ENCODE measurements at places on chromosomes 2 and 18.

DNA sequence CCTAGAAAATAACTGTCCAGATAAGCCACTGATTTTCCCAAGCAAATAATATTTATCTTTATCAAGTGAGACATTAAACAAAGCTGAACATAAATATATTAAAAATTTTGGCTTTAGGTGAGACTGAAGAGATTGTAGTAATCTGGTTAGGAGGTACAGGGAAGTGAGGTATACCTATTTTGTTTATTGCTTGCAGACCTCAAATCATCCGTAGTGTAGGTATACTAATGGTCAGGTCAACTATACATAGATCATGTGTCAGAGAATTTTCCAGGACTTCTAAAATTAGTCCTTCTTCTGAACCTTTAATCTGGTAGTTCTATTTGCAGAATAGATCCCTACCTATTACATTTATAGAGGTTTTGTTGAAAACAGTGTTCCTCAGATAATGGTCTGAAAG is 41.5 kb downstream of the SP140 start:
- DNase-seq: no peak

DNA sequence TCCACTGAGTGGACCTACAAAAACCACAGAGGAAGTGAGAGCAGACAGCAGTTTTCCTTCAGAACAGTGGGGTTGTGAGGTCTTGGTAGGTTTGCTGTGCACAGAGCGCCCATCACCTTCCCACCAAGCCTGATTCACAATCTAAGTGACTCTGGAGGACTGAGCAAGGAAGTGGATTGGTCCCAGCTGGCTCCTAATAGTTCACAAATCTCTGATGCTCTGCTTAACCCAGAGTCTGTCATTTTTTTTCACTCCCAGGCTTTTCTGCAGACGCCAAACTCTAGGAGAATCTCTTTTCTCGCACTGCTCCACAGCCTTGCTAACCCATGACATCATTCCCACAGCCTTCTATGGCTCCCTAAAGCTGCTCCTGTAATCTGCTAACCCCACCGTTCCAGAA is 280.4 kb downstream of the C1D start:
- DNase-seq: peak; percentile 33

DNA sequence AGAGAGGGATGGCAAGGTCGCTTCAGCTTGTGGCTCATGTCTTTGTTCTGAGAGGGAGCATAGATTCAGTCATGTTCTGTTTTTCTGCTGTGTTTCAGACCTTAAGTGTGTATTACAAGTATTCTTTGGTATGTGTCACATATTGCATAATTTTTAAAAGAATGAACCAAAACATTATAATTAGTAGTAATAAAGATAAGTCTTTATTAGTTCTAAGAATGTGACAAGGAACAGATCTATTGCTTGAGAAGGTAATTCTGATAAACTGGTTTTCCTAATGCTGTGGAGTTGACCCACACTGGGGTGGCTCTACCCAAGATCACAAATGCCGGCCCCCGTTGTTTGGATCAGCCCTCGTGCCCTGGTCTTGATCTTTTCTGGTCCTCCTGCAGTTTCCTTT is 124.3 kb upstream of the FOSL2 start:
- peak; percentile 30 for DNase-seq

DNA sequence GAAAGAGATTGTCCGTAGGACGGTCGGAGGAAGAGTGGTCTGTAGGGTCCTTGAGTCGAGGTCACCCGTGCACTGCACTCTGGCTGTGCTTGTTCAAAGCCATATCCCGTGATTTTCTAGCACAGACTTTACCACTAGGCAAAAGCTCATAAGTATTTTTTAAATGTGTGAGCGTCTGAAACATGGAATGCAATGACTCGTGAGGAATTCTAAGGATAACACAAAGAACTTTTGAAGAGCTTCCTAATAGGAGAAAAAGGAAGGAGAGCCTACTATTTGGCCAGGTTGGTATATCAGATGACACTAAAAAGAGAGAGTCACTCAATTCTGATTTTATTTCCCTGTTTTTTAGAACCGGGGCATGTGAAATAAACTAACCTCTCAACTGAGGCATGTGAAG is 68.3 kb downstream of the CD28 start:
- DNase-seq: peak; percentile 66

GRCh38 chr2:32553829-32554432 is 73.9 kb upstream of the TTC27 start:
- peak; percentile 54 for DNase-seq

DNA sequence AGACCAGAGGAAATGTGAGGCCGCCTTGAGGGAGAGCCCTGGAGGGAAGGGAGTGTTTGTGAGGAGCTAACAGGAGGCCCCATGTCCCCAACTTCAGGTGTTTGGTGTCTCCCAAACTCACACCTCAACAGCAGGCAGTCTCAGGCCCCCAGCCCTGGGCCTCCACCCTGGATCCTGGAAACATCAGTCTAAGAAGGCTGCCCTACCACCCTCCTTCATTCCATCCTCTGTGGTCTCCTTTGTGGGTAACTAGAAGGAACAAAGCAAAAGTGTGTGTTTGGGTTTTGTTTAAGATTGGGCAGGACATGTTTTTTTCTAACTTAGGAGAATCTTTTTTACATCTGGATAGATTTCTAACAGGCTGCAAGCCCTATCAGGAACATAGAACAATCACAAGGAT is 404.3 kb downstream of the BCL11A start:
- DNase-seq: no peak

GRCh38 chr2:68103030-68103708 is 40.4 kb upstream of the C1D start:
- peak; percentile 84 for DNase-seq

- DNase-seq: no peak
Measured at GRCh38 chr2:74766780-74767179, 67.1 kb upstream of the HK2 start.

DNA sequence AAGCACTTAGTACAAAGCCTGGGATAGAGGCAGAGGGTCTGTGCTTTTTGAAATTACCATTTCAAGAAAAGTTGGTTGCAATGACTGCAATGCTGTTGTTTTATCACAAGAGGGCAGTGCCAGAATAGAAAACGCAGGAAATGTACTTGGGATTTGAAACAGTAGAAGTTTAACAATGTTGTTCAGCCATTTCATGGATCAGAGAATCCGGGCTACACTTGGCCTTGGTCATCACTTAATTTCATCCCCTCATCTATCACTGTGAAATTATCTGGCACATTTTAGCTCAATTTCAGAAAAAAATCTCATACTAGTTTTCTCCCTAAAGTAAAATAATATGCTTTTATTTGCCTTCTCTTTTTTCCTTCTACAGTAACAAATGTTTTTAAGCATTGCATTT is 70.8 kb downstream of the RAPGEF4 start:
- peak; percentile 62 for DNase-seq

DNA sequence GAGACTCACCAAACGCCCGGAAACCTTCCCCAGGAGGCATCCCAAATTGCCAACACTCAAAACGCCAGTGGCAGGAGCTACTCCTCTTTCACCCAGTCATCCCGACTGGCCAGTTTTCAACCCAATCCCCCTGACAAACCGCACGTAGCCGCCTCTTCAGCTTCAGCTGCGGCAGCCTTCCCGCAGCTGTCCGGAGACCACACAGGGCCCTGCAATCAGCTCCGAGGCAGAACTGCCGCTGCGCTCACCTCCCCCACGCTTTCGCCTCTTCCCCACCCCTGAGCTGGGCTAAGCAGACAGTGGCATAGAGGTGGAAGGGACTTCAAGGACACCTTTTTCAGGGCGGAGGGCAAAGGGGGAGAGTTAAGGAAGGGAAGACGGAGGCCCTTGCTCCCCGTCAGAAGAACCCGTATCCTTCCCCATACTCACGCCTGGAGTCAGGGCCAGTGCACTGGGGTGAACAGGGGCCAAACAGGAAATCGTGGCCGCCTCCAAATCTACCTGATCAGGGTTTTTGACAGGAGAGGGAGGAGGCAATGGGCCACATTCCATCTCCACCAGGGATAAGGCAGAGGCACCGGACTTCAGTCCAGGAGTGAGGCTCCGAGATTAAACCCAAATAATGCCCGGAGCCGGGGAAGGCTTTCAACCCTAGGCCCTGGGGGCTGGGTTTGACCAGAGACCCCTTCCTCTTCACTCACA is 16.9 kb downstream of the CYP26B1 start:
- DNase-seq: peak; percentile 58

DNA sequence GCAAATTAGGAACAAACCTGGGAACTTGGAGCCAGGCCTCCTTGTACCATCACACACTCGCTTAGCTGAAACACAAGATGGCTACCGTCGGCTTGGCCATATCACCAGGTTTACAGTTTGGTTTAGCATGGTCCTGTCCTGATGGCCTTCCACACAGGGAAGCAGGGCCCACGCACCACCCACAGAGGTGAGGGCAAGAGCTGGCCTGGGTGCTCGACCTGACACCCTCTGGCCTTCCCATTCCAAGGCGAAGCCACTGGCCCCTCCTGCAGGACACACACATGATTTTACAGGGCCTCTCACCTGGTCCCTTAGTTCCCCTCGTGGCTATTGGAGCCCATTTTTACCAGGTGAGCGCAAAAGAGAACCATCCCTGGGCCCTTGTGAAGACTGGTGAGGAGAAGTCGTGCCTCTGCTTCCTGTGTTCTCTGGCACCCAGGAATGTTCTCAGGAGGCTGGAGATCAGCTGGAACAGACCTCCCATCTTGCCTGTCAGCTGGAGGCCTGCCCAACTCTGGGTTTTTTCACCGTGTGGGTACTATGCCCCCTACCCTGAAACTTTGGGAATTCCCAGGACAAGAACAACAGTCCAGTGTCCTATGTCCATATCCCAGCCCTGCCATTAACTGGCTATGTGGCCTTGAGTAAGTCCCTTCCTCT is 53.0 kb upstream of the FOSL2 start:
- no peak for DNase-seq

- no peak for DNase-seq
Measured at GRCh38 chr18:79950515-79951341, 725 bp downstream of the SLC66A2 start.

- peak; percentile 85 for DNase-seq
Measured at GRCh38 chr2:85737481-85737880, 16.3 kb upstream of the ATOH8 start.

DNA sequence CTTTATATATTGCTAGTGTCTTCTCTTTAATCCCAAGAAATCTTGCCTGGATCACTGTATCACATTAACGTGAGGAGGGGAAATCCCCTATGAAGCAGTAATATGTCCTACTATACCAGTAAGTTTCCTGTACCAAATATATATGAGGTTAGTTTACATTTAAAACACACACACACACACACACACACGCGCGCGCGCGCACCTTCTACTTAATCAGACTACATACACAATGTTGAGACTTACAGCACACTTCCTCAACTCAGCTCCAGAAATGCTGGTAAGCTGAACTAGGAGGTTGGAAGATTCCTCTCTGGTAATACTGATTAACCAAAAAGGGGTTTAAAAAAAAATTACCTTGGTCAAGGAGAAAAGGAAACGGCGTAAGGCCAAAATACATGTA is 49.3 kb downstream of the USP34 start:
- no peak for DNase-seq

DNA sequence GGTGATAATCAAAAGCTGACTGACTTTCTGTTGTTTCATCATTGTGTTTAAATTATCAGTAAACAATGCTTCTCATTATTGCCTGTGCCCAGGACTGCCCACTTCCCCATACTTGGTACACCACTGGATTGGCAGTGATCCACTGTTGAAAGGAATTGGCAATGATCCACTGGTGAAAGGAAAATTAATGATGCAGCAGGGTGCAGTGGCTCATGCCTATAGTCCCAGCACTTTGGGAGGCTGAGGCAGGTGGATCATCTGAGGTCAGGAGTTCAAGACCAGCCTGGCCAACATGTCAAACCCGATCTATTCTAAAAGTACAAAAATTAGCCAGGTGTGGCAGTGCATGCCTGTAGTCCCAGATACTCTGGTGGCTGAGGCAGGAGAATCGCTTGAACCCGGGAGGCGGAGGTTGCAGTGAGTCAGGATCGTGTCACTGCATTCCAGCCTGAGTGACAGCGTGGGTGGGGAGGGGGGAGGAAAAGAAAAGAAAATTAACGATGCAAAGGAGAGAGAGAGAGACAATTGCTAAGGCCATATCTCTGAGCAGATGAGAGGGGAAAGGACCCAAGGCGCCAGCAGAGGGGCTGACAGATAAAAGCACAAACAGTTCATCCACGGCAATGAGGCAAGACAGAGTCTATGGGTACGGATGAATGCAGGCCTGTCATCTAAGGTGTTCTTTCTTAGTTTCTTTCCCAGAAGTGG is 10.2 kb upstream of the GTF2A1L start:
- DNase-seq: no peak

DNA sequence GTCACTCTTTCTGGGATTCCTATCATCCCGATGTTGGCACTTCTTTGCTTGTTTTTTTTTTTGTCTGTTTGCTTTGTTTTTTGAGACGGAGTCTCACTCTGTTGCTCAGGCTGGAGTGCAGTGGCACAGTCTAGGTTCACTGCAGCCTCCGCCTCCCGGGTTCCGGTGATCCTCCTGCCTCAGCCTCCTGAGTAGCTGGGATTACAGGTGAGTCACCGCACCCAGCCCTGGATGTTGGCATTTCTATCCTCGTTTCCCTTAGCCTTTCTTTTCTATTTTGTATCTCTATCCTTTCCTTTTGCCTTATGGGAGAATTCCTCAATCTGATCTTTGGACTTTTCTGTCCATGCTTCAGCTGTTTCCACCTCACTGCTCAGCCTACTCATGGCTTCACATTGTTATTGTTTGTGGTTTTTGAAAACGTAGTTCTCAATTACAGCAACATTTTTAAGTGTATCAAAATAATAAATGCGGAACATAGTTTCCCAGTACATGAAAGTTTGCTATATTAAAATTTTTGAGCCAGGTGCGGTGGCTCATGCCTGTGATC is 62.1 kb upstream of the ZNF516 start:
- DNase-seq: no peak

- no peak for DNase-seq
Measured at GRCh38 chr2:68280348-68280747, 28.0 kb upstream of the PPP3R1 start.

DNA sequence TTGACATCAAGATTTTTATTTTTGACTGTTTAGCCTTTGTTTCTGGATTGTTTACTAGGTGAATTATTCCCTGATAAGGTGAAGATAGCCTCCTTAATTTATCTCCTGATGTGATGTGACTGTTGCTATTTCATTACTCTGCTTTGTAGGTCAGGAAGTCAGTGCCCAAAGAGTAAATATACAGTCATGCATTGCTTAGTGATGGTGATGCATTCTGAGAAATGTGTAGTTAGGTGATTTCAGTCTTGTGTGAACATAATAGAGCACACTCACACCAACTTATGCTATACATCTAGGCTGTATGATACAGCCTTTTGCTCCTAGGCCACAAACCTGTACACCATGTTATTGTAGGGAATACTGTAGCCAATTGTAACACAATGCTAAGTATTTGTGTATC is 102.4 kb upstream of the THUMPD2 start:
- no peak for DNase-seq

- DNase-seq: no peak
Measured at GRCh38 chr2:189659734-189660133, 1.5 kb upstream of the ASNSD1 start.

DNA sequence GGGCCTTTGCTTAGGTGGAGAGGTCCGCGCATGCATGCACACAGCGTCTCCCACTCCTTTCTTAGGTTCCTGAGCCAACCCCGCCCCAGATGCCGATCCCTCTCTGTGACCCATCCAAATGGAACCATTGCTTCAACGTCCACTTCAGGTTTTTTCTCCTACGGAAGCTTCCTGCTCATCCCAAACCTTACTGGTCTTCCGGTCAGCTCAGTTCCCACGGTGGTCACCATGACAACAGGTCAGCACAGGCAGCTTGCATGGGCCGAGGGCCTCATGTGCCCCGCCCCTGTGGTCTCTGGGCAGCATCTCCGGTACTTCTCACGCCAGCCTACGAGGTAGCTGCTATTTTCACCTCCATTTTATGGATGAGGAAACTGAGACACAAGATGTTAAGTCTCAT is 163.7 kb downstream of the SOCS6 start:
- no peak for DNase-seq

GRCh38 chr18:52716973-52717372 is 377.0 kb downstream of the DCC start:
- peak; percentile 45 for DNase-seq
